ENCODE measurements at places on chromosomes 5 and 9. TPM values are rescaled to one million over a fixed set of nuclear protein-coding genes. Genes with fewer than 3 reads are reported as not detected.

GRCh38 chr9:93954434-93955061, 607 bp downstream of the BARX1 start:
- H3K27me3 ChIP-seq = peaks cover 95% of the 10 kb centered on the region
- H3K36me3 ChIP-seq = no peaks in the 10 kb centered on the region
- DNase-seq = peak; percentile 50
- H3K27ac ChIP-seq = no peak overlapping the region
- no peak overlapping the region for H3K4me3 ChIP-seq
- H3K4me1 ChIP-seq = peaks cover 65% of the 10 kb centered on the region

PCDHA3 gene
- 1.2 TPM for total RNA-seq

GLT6D1 gene
- not detected for total RNA-seq

DNA sequence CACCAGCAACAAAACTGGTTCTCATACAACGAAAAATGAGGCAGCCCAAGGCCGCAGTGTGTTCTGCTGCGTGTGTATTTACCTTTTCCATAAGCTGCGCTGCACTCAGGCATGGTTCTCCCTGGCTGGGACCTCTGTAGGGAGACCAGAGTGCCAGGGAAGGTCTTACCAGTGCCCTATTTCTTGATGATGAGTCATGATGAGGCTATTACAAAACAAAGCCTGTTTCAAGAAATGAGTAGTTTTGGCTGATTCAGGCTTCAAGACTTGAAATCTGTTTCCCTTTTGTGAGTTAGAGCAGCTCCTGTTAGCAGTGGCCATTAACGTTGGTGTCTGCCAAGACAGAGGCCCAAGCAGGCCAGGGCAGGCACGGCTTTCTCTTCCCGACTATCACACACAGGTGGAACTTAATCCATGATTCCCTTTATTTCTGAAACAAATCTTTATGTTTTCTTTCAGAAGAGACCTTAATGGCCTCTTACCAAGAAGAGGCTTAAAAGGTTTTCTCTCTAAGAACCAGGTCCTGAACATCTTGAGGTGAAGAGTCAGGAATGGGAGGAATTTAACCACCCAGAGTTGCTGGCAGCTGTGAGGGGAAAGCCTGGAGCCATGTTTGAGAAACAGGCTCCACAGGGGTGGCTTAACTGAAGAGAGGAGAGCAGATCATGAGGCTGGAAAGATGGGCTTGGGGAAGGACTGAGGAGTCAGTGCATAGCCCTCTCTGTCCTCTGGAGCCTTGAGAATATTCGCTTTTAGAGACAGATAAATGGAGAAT, 41.4 kb upstream of the TIFAB start:
- no peaks in the 10 kb centered on the region for H3K36me3 ChIP-seq
- H3K4me3 ChIP-seq = no peak overlapping the region
- H3K27me3 ChIP-seq = peaks cover 36% of the 10 kb centered on the region
- DNase-seq = no peak
- no peak overlapping the region for H3K27ac ChIP-seq
- H3K4me1 ChIP-seq = peaks cover 20% of the 10 kb centered on the region

- no peaks in the 10 kb centered on the region for H3K4me1 ChIP-seq
- DNase-seq = no peak
- H3K36me3 ChIP-seq = no peaks in the 10 kb centered on the region
Observed at GRCh38 chr5:88238732-88239131, 29.9 kb downstream of the TMEM161B start.

GFI1B gene
- 0.28 TPM for total RNA-seq

- H3K27ac ChIP-seq = no peak overlapping the region
- no peak for DNase-seq
- H3K27me3 ChIP-seq = no peaks in the 10 kb centered on the region
- no peaks in the 10 kb centered on the region for H3K36me3 ChIP-seq
- peaks cover 7% of the 10 kb centered on the region for H3K4me1 ChIP-seq
- no peak overlapping the region for H3K4me3 ChIP-seq
Observed at GRCh38 chr5:142295084-142295758, 29.6 kb downstream of the SPRY4 start.

- no peak overlapping the region for H3K4me3 ChIP-seq
- H3K36me3 ChIP-seq = peaks cover 24% of the 10 kb centered on the region
- peaks cover 21% of the 10 kb centered on the region for H3K4me1 ChIP-seq
- no peak for DNase-seq
- no peaks in the 10 kb centered on the region for H3K27me3 ChIP-seq
Observed at GRCh38 chr9:33320230-33320567, 29.9 kb downstream of the NFX1 start.

NXNL2 gene
- not detected for total RNA-seq

DNA sequence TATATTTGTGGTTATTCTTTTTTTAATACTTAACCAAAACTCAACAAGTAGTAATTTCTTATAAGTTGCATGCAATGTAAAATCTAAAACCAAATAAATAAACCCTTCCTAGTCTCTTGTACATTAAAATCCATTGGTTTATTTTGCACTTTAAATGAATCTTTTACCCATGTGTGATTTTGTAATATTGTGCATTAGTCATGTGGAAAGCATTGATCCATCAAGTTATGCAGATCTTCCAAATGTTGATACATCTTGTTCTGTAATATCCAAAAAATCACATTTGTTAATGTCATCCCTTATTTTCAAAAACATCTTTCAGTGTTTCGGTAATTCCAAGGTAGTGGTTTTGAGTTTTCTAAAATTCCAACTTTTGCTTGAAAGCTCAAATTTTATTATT, 63.3 kb downstream of the CWC27 start:
- peaks cover 27% of the 10 kb centered on the region for H3K4me1 ChIP-seq
- H3K27me3 ChIP-seq = no peaks in the 10 kb centered on the region

GRCh38 chr5:88675708-88676636, 207.0 kb downstream of the MEF2C start:
- no peak for DNase-seq
- H3K27me3 ChIP-seq = peaks cover 100% of the 10 kb centered on the region
- H3K4me1 ChIP-seq = peaks cover 31% of the 10 kb centered on the region
- peak overlapping the region; percentile 12 for H3K27ac ChIP-seq
- H3K4me3 ChIP-seq = peak overlapping the region; percentile 32
- no peaks in the 10 kb centered on the region for H3K36me3 ChIP-seq

GRCh38 chr5:28850320-28850921, 1812.0 kb upstream of the CDH9 start:
- no peak overlapping the region for H3K4me3 ChIP-seq
- H3K36me3 ChIP-seq = no peaks in the 10 kb centered on the region
- DNase-seq = no peak
- H3K27ac ChIP-seq = no peak overlapping the region
- no peaks in the 10 kb centered on the region for H3K27me3 ChIP-seq
- H3K4me1 ChIP-seq = no peaks in the 10 kb centered on the region

KIF4B gene
- not detected for total RNA-seq

DOCK8 gene
- 4.2 TPM for total RNA-seq

SLC31A1 gene
- total RNA-seq = 7.1 TPM

DNA sequence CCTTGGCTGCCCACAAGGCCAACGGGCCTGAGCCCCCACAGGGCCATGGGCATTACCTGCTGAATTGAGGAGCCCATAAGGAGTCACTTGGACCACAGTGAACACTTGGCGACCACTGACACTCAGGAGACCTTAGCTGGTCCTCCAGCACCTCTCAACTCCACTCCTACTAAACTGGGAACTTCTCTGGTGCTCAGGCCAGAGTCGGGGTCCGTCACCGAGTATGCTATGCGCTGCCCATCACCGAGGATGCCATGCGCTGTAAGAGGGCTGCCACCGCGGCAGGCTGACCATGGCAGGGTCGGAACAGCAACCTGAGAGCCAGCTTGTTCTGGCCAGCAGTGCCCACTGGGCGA, 600 bp upstream of the SQSTM1 start:
- H3K36me3 ChIP-seq = peaks cover 18% of the 10 kb centered on the region
- H3K27me3 ChIP-seq = no peaks in the 10 kb centered on the region
- H3K4me3 ChIP-seq = peak overlapping the region; percentile 97
- peaks cover 68% of the 10 kb centered on the region for H3K4me1 ChIP-seq

DNA sequence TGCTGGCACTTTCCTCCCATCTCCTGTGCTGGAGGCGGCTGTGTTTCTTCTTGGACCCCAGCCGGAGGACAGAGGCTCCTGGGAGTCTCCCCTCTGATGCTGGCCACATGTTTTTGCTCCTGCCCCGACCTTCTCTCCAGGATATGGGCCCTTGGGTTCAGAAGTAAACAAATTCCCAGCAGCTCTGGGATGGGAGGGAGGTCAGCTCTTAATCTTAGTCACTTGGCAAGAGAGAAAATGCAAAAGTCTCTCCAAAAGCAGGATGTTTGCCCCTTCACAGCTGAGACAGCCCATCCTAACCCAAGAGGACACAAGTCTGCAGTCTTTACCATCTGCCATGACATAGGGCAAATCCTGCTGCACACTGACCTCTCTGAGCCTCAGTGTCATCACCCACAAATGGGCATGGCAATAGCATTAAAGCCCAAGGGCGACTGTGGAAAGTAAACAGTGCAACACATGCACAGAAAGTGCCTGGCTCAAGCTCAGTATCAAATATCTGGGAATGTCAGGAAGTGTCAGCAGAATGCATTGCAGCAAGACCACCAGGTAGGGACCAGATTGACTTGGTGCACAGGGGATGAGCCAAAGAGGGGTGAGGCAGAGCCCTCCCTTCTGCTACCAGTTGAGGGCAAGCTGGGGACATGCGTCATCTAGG, 117.0 kb upstream of the CXCL14 start:
- no peak for DNase-seq
- H3K4me1 ChIP-seq = no peaks in the 10 kb centered on the region
- H3K4me3 ChIP-seq = no peak overlapping the region

DNA sequence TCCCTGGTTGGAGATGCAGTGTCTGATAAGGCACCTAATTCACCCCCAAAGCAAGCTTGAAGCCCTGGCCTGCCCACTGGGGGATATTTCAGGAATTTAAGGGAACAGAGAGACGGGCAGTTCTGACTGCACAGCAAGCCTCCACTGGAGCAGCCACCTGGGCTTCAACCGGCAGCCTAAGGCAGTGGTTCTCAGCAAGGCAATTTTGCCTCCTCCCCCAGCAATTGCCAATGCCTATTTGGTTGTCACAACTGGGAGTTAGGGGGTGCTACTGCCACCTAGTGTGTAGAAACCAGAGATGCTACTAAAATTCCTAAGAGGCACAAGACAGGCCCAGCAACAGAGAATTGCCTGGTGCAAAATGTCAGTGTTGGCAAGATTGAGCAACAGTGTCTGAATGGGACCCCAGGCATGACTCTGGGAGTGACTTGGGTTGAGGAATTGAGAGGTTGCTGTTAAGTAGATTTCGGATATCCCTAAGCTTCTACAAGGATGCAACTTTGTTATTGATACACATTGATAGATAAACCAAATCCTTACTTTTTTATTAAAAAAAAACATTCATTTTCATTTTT, 58.7 kb upstream of the CTSL start:
- H3K4me1 ChIP-seq = no peaks in the 10 kb centered on the region
- peaks cover 28% of the 10 kb centered on the region for H3K36me3 ChIP-seq
- no peaks in the 10 kb centered on the region for H3K27me3 ChIP-seq
- no peak overlapping the region for H3K27ac ChIP-seq
- no peak for DNase-seq

- no peaks in the 10 kb centered on the region for H3K27me3 ChIP-seq
- H3K36me3 ChIP-seq = no peaks in the 10 kb centered on the region
- no peak overlapping the region for H3K27ac ChIP-seq
- H3K4me1 ChIP-seq = no peaks in the 10 kb centered on the region
- H3K4me3 ChIP-seq = no peak overlapping the region
- DNase-seq = no peak
Observed at GRCh38 chr5:17802256-17802655, 168.0 kb downstream of the TAF11L14 start.

GRCh38 chr5:158387499-158387898, 528.6 kb upstream of the CLINT1 start:
- H3K27ac ChIP-seq = no peak overlapping the region
- peaks cover 6% of the 10 kb centered on the region for H3K4me1 ChIP-seq
- no peak overlapping the region for H3K4me3 ChIP-seq
- no peaks in the 10 kb centered on the region for H3K36me3 ChIP-seq
- no peaks in the 10 kb centered on the region for H3K27me3 ChIP-seq

SPATA31D4 gene
- total RNA-seq = not detected

DNA sequence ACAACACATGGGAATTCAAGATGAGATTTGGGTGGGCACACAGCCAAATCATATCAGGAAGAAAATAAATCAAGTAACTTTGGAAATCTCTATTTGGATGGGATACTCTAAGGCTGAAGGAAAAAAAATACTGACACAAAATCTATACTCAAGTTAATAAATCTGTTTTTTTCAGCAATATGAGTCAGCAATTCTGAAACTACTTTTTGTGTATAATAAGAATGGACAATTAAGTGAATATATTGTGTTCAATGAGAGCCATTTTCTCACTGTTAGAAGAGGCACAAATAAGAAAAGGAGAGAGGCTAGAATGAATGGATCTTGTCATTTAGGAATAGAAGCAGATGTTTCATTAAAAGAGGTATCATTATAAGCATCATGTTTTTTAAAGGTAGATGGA, 651.0 kb downstream of the TAF11L14 start:
- H3K4me3 ChIP-seq = no peak overlapping the region
- no peak for DNase-seq
- H3K36me3 ChIP-seq = no peaks in the 10 kb centered on the region

DNA sequence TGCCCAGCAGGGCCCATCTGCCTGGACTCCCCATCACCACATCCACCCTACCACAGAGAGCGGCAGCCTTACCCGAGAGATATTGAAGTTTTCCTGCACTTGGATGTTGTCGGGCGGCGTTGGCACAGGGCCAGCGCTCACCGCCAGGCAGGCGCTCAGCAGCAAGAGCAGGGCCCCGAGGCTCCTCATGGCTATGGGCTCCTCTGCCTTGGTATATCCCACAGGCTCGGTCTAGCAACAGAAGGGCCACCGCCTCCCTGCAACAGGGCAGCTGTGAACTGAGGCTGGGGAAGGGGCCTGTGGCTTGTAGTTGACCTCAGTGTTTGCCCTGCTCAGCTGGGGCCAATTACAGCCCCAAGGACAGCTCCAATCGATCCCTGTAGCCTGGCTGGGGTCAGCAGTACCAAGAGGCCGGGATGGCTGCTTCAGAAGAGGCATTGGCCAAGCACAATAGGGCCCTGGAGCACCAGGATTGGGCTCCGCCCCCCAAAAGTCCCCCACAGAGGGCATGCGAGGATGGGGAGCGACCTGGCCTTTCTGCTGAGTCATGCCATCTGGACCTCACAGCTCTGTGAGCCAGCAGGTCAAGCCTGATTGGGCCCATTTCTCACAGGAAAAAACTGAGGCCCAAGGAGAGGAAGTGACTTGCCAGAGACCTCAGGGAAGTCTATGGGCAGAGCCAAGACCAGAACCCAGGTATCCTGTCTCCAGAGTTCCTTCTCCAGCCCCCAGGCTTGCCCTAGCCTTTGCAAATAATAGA, at the start of gene AMBP:
Gene AMBP, minus strand, starts transcription at position 280 of the 760 bp plus-strand sequence. Its CDS starts 91 bp downstream, at position 189.
- no peak for DNase-seq
- no peaks in the 10 kb centered on the region for H3K27me3 ChIP-seq
- no peak within 1 kb of the TSS for H3K27ac ChIP-seq
- H3K4me1 ChIP-seq = no peaks in the 10 kb centered on the region
- no peaks in the 10 kb centered on the region for H3K36me3 ChIP-seq
- no peak within 1 kb of the TSS for H3K4me3 ChIP-seq

FGF10 gene
- 25.9 TPM for total RNA-seq

PCSK1 gene
- 1.8 TPM for total RNA-seq

GRCh38 chr5:176528761-176529115, 8.5 kb downstream of the RNF44 start:
- H3K27ac ChIP-seq = no peak overlapping the region
- peaks cover 40% of the 10 kb centered on the region for H3K4me1 ChIP-seq
- no peaks in the 10 kb centered on the region for H3K27me3 ChIP-seq

UGT3A1 gene
- total RNA-seq = not detected

GRCh38 chr5:154546719-154547118, 68.7 kb upstream of the HAND1 start:
- H3K4me3 ChIP-seq = no peak overlapping the region
- peaks cover 29% of the 10 kb centered on the region for H3K4me1 ChIP-seq
- no peaks in the 10 kb centered on the region for H3K36me3 ChIP-seq
- H3K27me3 ChIP-seq = no peaks in the 10 kb centered on the region

GRCh38 chr5:87231037-87231808, 36.5 kb upstream of the RASA1 start:
- no peaks in the 10 kb centered on the region for H3K36me3 ChIP-seq
- no peak overlapping the region for H3K27ac ChIP-seq
- H3K27me3 ChIP-seq = no peaks in the 10 kb centered on the region
- H3K4me1 ChIP-seq = no peaks in the 10 kb centered on the region
- no peak for DNase-seq

All from sigmoid colon (tissue), 7 donors.